Endodermal cell (in vitro differentiated cells): ENCODE measurements at places on chromosomes 16 and 17. TPM values are rescaled to one million over a fixed set of nuclear protein-coding genes. Genes with fewer than 3 reads are reported as not detected.

DNA sequence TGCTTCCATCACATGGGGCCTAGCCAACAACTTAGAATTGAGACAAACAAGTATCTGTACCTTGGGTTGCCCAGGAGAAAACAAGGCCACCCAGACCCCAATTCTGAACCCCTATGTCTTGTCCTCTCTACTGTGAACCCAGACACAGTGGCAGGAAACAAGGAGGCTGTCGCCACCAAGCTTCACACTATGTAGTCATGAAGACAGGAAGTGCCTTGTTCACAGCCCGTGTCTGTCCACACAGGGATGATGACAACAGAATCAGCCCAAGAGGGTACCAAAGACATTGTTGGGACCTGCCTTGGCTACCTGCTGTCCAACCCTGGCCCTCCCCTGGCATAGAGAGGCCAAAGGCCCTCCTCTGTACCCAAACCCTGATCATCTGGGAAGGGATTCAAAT, 84.8 kb downstream of the CDYL2 start:
- H3K27ac ChIP-seq = no peak overlapping the region
- no peak overlapping the region for H3K4me3 ChIP-seq
- no peaks in the 10 kb centered on the region for H3K27me3 ChIP-seq
- no peaks in the 10 kb centered on the region for H3K4me1 ChIP-seq

DNA sequence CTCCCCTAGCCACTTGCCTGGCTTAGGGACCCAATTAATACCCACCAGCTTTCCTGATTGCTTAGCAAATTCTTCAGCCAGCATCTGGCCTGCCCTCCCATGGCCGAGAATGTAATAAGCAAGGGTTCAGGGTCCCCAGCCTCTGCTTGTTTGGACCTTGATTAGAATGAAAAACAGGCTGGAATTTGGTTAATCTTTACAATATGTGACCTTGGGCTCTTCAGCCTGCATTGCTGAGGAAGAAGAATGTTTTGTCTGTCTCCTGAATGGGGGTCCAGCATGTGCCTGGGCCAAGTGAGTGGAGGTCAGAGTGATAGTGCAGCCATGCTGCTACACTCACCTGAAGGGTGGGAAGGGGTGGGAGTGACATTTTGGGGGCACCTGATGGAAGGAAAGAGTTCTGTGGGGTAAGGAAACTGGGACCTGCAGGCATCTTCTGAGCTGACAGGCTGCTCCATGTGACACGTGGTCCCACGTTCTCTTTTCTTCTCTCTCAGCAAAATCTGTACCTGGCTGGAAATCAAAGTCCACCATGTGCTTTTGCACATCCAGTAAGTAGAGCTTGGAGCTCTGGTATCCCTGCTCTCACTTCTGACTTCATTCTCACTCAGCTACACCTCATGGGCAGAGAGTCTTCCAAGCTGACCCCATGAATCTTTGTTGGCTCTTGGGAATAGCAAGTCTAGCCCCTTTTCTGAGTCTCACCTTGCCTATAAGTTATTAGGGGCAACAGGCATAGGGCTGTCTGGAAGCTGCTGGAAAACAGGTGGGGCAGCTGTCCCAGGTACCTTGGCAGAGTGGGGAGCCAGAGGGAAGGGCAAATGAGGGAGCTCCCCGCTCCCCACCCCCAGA, 5.3 kb downstream of the TMEM106A start:
- DNase-seq = no peak
- no peak overlapping the region for H3K4me3 ChIP-seq
- H3K27me3 ChIP-seq = no peaks in the 10 kb centered on the region
- no peak overlapping the region for H3K27ac ChIP-seq

- H3K27ac ChIP-seq = peak overlapping the region; percentile 80
- no peaks in the 10 kb centered on the region for H3K27me3 ChIP-seq
- H3K36me3 ChIP-seq = peaks cover 16% of the 10 kb centered on the region
- DNase-seq = peak; percentile 84
- no peak overlapping the region for H3K4me3 ChIP-seq
Observed at GRCh38 chr16:88005181-88005581, 53.9 kb downstream of the BANP start.

GRCh38 chr16:85729452-85730185, 21.3 kb downstream of the C16orf74 start:
- DNase-seq = no peak
- no peak overlapping the region for H3K27ac ChIP-seq
- H3K27me3 ChIP-seq = no peaks in the 10 kb centered on the region
- H3K36me3 ChIP-seq = no peaks in the 10 kb centered on the region
- H3K4me1 ChIP-seq = no peaks in the 10 kb centered on the region

GRCh38 chr16:66146798-66147197, 219.7 kb upstream of the CDH5 start:
- no peaks in the 10 kb centered on the region for H3K36me3 ChIP-seq
- no peak for DNase-seq
- H3K4me3 ChIP-seq = no peak overlapping the region
- H3K4me1 ChIP-seq = no peaks in the 10 kb centered on the region
- H3K27me3 ChIP-seq = no peaks in the 10 kb centered on the region

DNA sequence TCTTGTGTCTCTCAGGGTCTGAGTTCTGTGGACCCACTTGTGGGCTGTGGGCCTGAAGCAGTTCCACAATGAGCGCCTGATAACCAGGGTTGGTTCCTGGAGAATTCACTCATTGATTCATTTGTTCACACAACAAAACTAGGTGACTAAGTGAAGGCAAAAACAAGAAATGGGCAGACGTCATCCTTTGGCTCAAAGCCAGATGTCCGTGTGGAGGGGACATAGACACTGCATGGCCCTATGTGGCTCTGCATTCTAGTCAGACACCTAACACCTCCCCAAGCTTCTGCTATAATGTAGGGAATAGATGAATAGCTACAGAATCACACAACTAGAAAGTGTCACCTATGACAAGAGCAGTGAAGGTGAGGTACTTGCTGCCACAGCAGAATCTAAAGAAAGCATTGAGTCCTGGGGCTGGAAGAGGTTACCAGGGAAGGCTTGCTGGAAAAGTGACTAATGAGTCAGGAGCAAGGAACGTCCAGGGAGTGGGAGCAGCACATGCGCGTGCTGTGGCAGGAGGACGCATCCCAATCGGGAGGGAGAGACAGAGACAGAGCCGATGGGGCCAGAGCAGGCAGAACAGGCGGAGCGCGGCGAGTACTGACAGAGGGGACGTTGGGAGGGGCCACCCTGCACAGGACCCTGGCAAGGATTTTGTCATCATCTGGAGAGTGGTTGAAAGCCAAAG, 58.9 kb downstream of the CES1 start:
- H3K36me3 ChIP-seq = no peaks in the 10 kb centered on the region
- no peak for DNase-seq
- no peaks in the 10 kb centered on the region for H3K4me1 ChIP-seq
- peaks cover 6% of the 10 kb centered on the region for H3K27me3 ChIP-seq
- H3K27ac ChIP-seq = no peak overlapping the region

DNA sequence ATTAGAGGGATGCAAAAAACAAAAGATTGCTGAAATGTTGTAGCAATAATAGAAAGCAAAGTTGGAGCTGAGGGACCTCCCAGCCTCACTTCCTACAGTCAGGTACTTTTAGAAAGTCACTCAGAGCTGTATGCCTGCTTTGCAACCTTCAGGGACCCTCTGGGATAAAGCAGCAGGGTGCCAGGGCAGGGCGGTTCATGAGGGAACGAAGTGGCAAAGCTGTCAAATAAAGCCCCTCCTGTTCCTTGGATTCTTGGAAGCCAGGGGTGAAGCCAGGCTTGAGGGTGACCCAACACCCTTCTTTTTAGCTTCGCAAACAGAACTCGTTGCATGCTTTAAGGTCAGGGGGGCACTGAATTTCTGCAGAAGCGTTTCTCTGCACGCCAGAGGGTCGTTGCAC, 767 bp downstream of the ATP2C2 start:
- peak overlapping the region; percentile 78 for H3K4me3 ChIP-seq
- H3K27me3 ChIP-seq = peaks cover 66% of the 10 kb centered on the region
- H3K27ac ChIP-seq = no peak overlapping the region
- H3K4me1 ChIP-seq = no peaks in the 10 kb centered on the region

DNA sequence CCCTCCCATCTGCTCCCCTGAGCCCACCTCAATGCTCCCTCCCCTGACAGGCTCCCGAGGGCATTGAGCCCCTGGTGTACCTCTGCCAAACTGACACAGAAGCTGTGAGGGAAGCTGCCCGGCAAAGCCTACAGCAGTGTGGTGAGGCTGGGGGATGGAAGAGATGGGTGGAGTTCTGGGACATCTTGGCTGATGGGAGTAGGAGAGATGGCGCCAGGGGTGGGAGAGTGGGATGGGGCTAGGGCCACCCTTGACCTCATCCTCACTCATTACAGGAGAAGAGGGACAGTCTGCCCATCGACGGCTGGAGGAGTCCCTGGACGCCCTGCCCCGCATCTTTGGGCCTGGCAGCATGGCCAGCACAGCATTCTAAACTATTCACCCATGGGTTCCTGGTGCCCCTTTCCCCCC, 16.2 kb upstream of the CTCF start:
- no peak for DNase-seq
- H3K36me3 ChIP-seq = peaks cover 42% of the 10 kb centered on the region

GRCh38 chr17:77128896-77129567, 11.7 kb upstream of the SEC14L1 start:
- H3K27me3 ChIP-seq = no peaks in the 10 kb centered on the region
- no peak for DNase-seq
- no peak overlapping the region for H3K27ac ChIP-seq
- peaks cover 14% of the 10 kb centered on the region for H3K4me1 ChIP-seq
- H3K36me3 ChIP-seq = no peaks in the 10 kb centered on the region
- H3K4me3 ChIP-seq = no peak overlapping the region

GRCh38 chr16:69763599-69763942, 1.4 kb downstream of the WWP2 start:
- no peak for DNase-seq
- H3K36me3 ChIP-seq = no peaks in the 10 kb centered on the region
- no peak overlapping the region for H3K27ac ChIP-seq
- H3K4me1 ChIP-seq = no peaks in the 10 kb centered on the region
- H3K4me3 ChIP-seq = peak overlapping the region; percentile 100
- H3K27me3 ChIP-seq = no peaks in the 10 kb centered on the region

GRCh38 chr17:47117386-47117785, 71.7 kb downstream of the CDC27 start:
- H3K4me1 ChIP-seq = no peaks in the 10 kb centered on the region
- no peaks in the 10 kb centered on the region for H3K27me3 ChIP-seq
- peaks cover 50% of the 10 kb centered on the region for H3K36me3 ChIP-seq
- DNase-seq = no peak

- no peak overlapping the region for H3K27ac ChIP-seq
- no peak overlapping the region for H3K4me3 ChIP-seq
- DNase-seq = peak; percentile 18
Observed at GRCh38 chr17:68565661-68566441, 35.3 kb downstream of the FAM20A start.

DNA sequence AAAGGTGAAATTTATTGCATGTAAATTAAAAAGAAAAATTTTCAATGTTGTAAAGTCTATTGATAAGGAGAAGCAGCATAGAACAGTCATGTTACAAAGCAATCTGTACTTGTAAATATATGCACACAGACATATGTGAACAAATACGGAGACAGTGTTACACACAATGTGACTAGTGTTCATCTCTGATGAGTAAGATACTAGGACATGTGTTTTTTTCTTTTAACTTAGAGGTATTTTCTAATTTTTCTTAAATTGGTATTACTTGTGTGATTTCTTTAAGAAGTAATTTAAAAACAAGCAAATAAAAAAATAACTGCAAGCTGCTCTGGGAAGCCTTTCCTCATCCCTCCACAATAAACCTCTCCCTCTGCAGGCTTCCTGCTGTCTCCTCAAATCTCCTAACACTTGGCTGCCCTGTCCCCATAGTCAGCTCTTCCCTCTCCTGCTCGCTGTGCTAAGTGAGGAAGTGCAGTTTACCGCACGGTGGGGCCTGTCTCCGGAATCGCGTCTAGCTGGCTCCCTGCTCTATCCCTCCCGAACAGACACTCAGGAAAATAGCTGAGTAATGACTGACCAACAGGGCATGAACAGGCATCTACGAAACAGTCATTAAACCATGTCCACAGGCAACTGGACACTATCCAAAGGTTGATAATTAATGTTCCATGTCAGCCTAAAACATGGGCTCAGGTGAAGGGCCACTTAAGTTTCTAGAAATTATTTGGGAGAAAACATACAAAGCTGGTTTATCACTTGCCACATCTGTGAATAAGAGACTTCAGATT, 35.9 kb downstream of the CMTM4 start:
- peaks cover 6% of the 10 kb centered on the region for H3K36me3 ChIP-seq
- peak; percentile 65 for DNase-seq
- no peaks in the 10 kb centered on the region for H3K27me3 ChIP-seq

DNA sequence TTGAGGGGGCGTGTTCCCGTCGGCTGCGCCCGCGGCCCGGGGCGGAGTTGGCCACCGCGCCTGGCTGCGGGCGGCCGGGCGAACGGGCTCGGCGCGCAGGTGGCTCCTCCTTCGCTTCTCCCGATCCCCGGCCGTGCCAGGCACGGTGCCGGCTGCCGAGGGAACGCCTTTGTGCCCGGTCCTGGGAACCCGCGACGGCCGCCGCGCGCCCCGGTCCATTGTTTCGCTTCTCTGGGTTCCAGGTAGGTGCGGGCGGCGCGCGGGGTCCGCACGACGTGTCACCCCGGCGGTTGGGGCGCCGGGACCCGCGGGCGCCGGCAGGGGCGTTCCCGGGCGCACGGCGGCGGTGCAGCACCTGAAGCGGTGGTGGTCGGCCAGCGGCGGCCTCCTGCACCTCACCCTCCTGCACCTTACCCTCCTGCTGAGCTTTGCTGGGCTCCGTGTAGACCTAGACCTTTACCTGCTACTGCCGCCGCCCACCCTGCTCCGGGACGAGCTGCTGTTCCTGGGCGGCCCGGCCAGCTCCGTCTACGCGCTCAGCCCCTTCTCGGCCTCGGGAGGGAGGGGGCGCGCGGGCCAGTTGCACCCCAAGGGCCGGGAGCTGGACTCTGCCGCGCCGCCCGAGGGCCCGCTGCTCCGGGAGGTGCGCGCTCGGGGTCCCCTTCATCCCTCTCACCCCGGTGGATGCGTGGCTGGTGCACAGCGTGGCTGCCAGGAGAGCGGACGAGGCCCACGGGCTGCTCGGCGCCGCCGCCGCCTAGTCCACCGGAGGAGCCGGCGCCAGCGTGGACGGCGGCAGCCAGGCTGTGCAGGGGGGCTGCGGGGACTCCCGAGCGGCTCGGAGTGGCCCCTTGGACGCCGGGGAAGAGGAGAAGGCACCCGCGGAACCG, 99.9 kb downstream of the EFCAB13 start:
- H3K4me1 ChIP-seq = no peaks in the 10 kb centered on the region
- DNase-seq = peak; percentile 87
- peaks cover 19% of the 10 kb centered on the region for H3K27me3 ChIP-seq
- H3K4me3 ChIP-seq = peak overlapping the region; percentile 60
- H3K36me3 ChIP-seq = peaks cover 5% of the 10 kb centered on the region

RASD1 gene
- 2.5 and 2.8 TPM in 2 replicates for total RNA-seq

CASKIN2 gene
- 10.6 to 26.4 TPM (median 25.2 TPM) in 3 replicates for total RNA-seq

CRHR1 gene
- 1.0 to 2.7 TPM (median 1.8 TPM) in 3 replicates for total RNA-seq

NOXO1 gene
- 0.42 and 1.8 TPM in 2 replicates for total RNA-seq

PLEKHG4 gene
- 7.2 and 10.5 TPM in 2 replicates for total RNA-seq

HBZ gene
- total RNA-seq = not detected in 2 replicates

DNAH2 gene
- 0.40 to 0.69 TPM (median 0.47 TPM) in 3 replicates for total RNA-seq
